ENCODE measurements at places on chromosomes 12 and 14.

DNA sequence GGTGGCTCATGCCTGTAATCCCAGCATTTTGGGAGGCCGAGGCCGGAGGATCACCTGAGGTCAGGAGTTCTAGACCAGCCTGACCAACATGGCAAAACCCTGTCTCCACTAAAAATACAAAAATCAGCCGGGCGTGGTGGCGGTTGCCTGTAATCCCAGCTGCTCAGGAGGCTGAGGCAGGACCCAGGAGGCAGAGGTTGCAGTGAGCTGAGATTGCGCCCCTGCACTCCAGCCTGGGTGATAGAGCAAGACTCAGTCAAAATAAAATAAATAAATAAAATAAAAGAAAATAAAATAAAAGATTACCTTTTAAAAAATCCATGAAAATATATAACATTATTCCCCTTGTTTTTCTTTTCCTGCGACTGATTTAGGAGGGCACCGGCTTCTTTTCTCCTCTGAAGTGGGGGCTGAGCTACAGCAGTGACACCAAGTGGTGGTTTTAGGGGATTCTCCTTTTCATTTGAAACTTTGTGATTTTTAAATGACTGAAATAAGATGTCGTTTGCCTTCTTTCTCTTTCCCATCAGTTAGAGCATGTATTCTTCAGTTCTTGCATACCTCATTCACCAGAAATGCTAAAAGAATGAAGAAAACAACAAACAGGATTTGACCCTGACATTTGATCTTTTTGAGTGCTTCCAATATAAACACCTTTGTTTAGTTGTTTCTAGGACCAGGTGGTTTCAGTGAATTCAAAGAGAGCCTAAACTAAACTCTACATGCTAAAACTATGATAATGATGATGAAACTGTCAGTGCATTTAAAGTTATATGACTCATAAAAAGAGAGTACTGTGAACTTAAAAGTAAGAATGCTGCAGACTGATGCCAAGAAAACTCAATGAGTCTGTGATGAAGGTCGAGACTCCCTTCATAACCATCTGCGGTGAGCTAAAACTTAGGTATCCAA lies 22.6 kb upstream of the PKP2 start:
- DNase-seq, result peak; percentile 87

DNA sequence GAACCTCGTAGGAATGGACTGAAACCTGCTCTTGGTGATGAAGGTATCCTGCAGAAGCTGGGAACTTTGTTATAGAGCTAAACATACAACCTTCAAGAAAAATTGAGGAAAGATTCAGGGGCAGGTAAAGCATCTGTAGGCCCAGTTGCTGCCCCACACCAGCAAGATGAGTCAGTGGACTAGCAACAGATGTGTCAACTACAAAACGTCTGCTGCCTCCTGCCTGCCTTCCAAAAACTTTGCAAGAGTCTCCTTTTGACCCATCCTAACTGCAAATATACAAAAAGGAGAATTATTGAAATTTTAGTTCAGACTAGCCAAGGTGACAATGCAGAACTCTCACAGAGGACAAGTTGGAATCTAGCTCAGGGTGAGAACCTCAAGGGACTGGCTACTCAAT lies 60.9 kb upstream of the TMTC1 start:
- DNase-seq, result no peak

DNA sequence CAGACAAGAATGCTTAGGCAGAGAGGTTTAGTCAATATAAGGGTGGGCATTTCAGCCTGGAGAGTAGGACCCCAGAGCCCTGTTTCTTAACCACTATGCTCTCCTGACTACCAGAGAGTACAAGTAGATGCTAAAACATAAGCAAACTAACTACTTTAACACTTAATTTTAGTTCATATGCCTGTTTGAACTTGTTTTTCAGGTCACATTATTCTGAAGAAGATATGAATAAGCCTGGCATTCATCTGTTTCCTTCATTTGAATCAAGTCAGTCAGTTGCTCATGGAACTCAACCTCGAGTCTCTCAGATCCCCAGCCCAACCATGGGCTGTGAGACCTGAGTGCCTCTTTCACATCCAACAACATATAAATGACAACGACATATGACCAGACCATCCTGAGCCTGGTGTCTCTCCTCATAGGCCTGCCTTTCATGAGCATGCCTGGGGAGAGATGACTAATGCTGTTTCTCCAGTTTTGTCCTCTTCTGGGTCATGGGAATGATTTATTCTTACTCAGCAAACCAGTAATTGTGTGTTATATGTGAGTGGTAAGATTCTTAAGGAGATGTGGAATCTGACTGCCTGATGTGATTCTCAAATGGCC lies 251.1 kb upstream of the BTG1 start:
- peak; percentile 41 for DNase-seq

DNA sequence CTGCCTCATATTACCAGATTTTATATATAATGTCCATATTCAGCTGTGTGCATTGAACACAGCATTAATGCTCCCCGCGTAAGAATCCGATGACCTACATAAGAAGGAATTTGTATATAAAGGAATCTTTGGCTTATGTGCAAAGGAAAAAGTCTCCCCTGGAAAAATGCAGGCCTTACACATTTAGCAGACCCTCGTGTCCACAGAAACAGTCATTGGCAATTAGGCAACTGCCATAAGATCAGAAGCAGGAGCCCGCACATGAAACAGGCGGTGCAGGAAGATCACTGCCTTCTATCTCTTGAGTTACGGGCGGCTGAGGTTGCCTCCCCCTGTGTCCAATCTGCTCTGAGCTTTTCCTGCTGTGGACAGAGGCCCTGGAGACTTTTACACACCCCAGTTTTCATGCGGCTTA lies 63.2 kb upstream of the RFX4 start:
- peak; percentile 20 for DNase-seq

- DNase-seq, result no peak
Measured at GRCh38 chr12:54663603-54664002, 15.4 kb upstream of the DCD start.

DNA sequence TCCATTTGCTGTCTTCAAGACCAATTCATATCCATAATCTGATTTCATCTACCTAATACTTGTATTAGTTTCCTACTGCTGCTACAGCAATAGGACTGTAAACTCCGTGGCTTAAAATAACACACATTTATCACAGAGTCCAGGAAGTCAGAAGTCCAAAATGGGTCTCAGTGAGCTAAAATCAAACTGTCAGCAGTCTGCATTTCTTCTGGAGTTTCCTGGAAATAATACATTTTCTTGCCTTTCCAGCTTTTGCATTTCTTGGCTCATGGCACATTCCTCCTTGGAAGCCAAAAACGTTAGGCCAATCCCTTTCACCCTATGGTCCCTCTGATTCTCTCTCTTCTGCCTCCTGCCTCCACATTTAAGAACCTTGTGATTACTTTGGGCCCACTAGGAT lies 239.8 kb downstream of the PRKD1 start:
- DNase-seq, result no peak

DNA sequence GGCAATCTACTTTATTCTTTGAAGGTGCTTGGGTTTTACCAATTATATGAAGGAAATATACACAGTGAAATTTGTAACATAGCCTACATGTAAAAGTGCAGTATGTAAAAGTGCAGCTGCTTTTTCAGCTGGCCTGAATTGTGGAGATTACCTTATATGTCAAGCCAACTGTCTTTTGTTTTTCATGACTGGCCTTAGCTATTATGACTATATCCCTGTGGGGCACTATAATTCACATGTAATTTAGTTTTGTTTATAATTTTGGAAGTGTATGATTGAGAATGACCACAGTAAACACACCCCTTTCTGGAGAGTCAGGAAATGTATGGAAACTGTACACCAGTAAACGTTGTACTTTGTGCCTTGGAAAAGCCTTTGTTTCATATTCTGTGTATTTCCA lies 435.0 kb upstream of the STXBP6 start:
- DNase-seq, result no peak

DNA sequence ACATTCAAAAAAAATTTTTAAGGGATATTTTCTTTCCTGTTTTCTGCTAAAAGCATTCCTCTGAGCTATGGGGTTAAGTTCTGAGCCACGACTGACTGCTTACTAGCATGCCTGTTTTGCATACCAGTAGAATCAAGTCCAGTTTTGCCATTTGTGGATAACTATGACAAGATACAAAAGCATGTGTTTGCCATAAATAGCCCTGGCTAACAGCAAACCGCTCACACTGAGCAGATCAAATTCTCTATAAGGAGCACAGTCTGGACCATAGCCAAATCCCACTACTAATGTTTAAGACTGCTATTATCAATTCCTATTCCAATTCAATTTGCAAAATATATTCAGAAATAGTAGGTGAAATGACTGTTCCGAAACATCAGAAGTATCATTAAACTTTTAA lies 3.2 kb downstream of the CFL2 start:
- DNase-seq, result peak; percentile 86

DNA sequence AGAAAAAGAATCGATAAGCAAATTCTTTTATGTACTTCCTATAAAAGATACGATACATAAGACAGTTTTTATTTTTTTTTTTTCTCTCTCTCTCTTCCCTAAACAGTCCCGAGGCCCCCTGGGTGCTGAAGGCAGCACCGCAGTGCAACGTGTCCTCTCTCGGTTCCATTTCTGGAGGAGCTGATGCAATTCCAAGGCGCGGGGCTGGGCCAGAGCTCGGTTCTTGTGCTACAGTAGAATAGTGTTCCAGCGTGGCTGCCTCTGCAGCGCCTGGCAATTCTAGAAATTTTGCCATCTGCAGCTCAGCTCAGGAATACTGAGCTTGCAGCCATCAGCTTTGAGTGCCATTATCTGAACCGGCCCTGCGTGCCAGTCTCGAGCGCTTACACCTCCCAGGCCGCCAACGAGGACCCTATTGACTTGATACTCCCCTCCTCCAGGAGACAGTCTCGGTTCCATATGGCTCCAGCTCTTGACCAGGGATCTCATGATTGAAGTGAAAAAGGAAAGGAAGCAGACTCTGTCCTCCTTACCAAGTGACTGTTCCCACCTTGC lies 630 bp downstream of the ALDH1L2 start:
- DNase-seq, result no peak

DNA sequence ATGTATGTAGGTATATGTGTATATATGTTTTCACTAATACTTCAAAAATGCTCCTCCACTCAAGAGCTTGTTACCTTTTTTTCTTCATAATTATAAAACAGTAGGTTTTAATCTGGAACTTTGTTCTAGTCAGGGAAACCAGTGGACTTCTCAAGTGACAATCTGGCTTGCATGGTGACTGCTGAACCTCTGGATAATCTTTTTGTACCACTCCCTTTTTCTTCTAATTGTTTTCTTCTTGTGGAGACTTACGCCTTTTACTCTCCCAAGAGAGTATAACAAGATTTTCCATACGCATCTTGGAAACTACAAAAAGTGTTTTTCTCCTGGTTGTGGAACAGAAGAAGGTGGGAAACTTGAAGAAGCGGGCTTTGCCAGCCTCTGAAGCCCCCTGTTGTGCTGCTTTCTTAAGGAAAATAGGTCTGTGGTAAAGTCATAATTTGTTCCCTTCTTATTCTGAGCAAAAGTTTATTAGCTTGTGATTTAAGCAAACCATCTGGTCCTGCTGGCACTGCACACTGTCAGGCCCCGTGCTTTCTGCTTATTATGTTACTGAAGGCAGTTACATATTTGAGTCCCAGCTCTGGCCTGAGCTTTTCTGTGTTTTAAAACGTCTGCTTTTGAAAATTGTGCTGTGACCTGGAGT lies 291.8 kb downstream of the ERC1 start:
- DNase-seq, result no peak

- no peak for DNase-seq
Measured at GRCh38 chr12:59056966-59057365, 136.7 kb upstream of the LRIG3 start.

DNA sequence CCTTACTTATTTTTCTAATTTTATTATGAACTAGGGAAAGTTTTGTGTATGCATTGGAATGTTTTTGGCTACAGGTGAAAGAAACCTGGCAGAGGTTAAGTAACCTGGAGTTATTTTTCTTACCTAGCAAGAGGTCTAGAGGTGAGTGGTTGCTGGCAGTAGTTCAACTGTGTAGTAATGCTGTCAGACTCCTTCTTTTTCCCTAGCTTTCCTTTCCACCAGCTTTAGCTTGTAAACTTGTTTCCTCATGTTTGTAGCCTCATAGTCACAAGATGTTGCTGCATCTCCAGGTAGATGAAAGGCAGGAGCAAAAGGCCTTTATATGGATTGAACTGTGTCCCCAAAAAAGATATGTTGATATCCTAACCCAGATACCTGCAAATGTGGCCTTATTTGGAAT lies 105.1 kb upstream of the AMIGO2 start:
- DNase-seq, result no peak

- no peak for DNase-seq
Measured at GRCh38 chr14:22185789-22186188, 403.2 kb downstream of the DAD1 start.

DNA sequence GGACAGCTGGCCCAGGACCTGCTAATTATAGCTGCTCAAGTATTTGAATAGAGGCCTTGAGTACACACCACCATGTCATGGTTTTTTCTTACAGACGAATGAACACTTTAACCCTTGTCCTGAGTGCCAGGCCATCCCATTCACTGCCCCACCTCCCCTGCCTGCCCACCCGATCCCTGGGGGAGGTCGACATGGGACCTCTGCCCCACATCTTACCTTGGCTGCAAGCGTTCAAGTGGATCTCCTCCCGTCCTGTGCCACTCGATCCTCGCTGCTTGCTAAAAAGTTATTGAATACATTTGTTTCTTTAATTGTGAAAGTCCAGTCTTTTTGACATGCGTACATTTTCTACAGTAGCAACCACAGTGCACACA lies 10.3 kb downstream of the RTL1 start:
- DNase-seq, result no peak

- DNase-seq, result no peak
Measured at GRCh38 chr14:59246566-59246965, 58.1 kb downstream of the DAAM1 start.

GRCh38 chr12:128476266-128476665 lies 209.3 kb downstream of the TMEM132C start:
- no peak for DNase-seq

GRCh38 chr14:100540141-100540925 lies 46.9 kb downstream of the BEGAIN start:
- DNase-seq, result no peak

GRCh38 chr12:11880381-11880780 lies 190.4 kb upstream of the BCL2L14 start:
- DNase-seq, result no peak

DNA sequence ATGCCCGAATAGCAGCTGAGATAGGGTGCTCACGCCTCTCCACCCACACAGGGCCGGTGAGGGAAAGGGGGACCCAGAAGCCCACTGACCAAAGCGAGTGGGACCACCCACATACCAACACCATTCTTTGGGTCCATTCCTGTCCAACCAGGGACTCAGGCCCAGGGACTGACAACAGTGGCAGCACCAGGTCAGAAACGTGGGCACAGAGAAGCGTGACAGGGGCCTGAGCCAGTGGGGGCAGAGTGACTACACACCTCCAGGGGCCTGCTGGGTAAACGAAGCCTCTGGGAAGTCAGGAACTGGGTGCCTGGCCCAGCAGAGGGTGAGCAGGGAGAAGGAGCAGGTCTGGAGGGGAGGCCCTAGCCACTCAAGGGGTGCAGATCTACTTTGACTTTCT lies 13.7 kb downstream of the SPRYD3 start:
- no peak for DNase-seq

All from non-pigmented ciliary epithelial cell (primary cell).